H9 (cell line): ENCODE measurements at places on chromosomes 6 and 20.

DNA sequence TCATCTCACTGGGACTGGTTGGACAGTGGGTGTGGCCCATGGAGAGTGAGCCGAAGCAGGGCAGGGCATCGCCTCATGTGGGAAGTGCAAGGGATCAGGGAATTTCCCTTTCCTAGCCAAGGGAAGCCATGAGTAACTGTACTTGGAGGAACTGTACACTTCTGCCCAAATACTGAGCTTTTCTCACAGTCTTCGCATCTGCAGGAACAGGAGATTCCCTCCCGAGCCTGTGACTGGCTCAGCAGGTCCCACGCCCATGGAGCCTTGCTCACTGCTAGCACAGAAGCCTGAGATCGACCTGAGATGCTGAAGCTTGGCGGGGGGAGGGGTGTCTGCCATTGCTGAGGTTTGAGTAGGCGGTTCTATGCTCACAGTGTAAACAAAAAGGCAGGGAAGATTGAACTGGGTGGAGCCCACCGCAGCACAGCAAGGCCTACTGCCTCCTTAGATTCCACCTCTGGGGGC is 10.4 kb upstream of the CALHM5 start:
- H3K4me1 ChIP-seq: no peaks in the 10 kb centered on the region
- no peak overlapping the region for H3K4me3 ChIP-seq
- peak; percentile 39 for DNase-seq
- no peak overlapping the region for H3K27ac ChIP-seq

- H3K36me3 ChIP-seq: peaks cover 13% of the 10 kb centered on the region
- H3K4me3 ChIP-seq: no peak overlapping the region
- H3K4me1 ChIP-seq: no peaks in the 10 kb centered on the region
- no peaks in the 10 kb centered on the region for H3K27me3 ChIP-seq
- DNase-seq: no peak
- no peak overlapping the region for H3K27ac ChIP-seq
These were observed 172.4 kb downstream of the MOXD1 start for GRCh38 chr6:132228894-132229293.

DNA sequence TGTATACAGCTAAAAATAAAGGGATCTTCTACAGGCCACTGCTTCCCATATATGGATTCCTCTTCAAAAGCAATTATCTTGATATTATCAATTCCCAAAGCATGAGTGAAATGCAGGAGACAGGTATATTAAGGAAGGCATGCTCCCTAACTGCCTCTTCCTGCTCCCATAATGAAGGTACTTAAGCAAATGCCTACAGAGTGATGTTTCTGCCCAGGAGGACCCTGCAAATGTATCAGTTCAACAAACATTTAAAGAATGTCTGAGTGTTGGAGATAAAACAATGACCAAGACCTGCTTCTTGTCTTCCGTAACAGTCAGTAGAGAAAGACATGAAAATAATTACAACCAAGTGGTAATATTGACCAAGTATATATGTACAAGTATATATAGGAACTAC is 4.2 kb downstream of the UBE2J1 start:
- peaks cover 3% of the 10 kb centered on the region; the same call in 1 of the 3 replicates for H3K36me3 ChIP-seq
- no peak overlapping the region for H3K4me3 ChIP-seq
- no peaks in the 10 kb centered on the region for H3K27me3 ChIP-seq
- no peak overlapping the region for H3K27ac ChIP-seq
- no peaks in the 10 kb centered on the region for H3K4me1 ChIP-seq
- no peak for DNase-seq

- no peaks in the 10 kb centered on the region for H3K27me3 ChIP-seq
- no peaks in the 10 kb centered on the region for H3K36me3 ChIP-seq
- no peak overlapping the region for H3K27ac ChIP-seq
- no peaks in the 10 kb centered on the region for H3K4me1 ChIP-seq
- no peak for DNase-seq
- no peak overlapping the region for H3K4me3 ChIP-seq
These were observed 28.0 kb downstream of the ASXL1 start for GRCh38 chr20:32386091-32386490.

DNA sequence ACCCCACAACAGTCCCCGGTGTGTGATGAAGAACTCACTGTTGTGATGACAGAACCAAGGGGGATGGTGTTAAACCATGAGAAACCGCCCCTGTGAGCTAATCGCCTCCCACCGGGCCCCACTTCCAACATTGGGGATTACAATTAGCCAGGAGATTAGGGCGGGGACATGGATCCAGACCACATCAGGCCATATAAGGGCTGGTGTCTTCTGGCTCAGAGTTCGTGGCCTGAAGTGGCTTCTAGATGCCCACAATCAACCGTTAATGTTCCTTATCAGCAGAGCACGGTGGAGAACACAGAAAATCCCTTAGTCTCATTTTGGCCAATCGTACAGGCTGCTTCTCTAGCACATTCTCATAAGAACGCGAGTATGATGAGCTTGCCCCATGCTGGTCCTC is 10.9 kb upstream of the MAS1 start:
- H3K4me1 ChIP-seq: peaks cover 2% of the 10 kb centered on the region; the same call in 1 of the 2 replicates
- no peak for DNase-seq
- no peaks in the 10 kb centered on the region for H3K27me3 ChIP-seq
